ENCODE measurements at places on chromosomes 1 and 21.

DNA sequence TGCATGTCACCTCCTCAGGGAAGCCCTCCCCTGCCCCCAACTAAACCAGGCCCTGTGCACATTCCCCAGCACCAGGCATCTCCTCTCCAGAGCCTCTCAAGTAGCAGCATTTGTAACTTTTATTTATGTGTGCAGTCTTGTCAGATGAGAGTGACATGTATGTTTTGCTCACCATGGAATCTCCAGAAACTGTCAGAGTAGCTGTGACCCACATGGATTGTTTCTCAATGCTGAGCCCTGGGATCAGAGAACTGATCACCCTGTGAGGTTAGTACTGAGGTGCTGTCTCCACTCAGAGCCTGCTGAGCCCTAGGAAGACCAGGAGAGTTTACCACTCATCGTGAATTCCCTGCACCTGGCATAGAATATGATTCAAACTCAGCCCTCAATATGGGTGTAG, 190.9 kb upstream of the EDN2 start:
- no peak for DNase-seq

GRCh38 chr21:33734291-33734690, 92.0 kb downstream of the ITSN1 start:
- no peak for DNase-seq

GRCh38 chr21:45995686-45996179, 14.2 kb downstream of the COL6A1 start:
- no peak for DNase-seq

DNA sequence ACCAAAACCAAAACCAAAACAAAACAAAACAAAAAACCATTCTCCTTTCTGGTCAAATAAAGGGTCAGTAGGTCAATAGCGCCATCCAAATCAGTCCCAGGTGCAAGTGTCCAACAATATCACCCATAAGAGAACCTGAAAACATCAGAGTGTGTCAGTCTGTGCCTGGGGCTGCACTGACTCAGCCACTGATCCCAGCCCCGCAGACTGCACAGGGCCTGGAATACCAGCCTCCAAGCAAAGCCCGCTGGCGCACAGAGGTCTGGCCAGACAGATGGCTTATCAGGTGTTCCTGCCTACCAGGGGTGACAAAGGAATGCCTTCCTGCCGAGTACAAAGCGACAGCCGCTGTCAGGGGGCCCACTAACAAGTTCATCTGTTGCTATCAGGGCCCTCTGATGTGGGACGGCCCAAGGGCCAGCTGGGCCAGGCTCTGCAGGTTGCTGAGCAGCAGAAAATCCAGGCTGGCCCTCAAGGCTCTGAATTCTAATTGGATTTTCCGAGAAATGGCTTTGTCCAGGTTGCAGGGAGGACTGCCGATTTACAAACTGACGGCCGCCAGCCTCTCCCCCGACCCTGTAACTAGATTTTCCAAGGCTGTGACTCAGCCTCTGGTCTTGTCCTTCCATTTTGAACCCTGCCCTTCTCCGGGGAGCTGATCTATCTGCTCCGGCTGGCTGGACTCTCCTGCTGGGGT, 13.7 kb upstream of the TMEM51 start:
- DNase-seq = no peak

DNA sequence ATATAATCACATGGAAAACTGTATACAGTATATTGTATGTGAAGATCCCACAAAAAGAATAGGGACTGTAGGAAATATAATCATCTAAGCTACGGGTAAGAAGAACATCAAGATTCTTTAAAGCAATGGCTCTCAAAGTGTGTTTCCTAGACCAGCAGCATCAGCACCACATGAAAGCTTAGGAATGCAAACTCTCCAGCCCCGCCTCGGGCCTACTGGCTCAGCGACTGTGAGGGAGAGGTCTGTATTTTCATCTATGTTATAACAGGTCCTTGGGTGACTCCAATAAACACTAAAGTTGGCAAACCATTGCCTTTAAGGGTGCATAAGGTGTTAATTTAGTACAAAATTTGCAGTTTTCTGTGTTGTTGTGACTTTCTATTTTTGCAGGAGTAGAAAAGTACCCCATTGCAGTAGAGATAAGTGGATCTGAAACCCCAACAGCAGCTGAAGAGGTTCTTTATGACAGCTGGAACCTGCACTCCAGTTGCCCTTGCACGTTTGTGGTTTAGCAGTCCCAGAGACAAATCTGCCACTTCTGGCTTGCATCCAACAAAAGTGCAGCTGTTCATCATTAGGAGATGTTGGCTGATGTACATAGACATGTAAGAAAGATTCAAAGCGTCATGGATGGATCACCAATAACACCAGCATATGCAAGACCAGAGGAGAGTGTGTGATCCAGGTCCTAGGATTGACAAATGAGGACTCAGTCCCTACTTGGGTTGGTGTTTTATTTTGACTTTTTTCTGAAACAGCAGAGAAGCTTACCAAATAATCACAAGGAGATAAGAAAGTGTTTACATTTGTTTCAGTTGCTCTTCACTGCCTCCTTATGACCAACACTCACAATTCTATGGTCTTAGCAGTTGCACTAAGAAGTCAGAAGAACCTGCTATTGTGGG, 15.9 kb upstream of the IFNAR1 start:
- no peak for DNase-seq

GRCh38 chr1:7105269-7105668, 320.0 kb downstream of the CAMTA1 start:
- DNase-seq = no peak

- no peak for DNase-seq
These were observed 210.1 kb downstream of the FGGY start for GRCh38 chr1:59506952-59507351.

DNA sequence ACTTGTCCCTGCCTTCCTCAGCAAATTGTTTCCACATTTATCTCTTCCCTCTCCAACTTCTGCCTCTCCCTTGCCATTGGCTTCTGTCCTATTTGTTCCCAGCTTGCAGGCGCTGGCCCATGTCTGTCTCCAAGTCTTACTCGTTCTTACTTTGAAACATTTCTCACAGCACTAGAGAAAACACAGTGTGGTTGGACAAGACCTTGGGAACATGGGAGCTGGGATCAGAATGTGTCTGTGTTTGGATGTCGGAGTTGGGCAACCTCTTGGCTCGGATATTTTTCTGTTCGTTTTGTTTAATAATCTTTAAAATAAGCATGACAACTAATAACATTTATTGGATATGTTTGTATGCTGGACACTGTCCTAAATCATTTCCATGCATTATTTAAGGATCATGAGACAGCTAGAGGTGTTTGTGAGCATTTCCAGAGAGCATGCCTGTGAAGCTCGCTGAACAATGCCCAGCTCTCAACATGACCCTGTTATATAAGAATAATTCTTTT, 5.9 kb upstream of the BRWD1 start:
- DNase-seq = no peak

DNA sequence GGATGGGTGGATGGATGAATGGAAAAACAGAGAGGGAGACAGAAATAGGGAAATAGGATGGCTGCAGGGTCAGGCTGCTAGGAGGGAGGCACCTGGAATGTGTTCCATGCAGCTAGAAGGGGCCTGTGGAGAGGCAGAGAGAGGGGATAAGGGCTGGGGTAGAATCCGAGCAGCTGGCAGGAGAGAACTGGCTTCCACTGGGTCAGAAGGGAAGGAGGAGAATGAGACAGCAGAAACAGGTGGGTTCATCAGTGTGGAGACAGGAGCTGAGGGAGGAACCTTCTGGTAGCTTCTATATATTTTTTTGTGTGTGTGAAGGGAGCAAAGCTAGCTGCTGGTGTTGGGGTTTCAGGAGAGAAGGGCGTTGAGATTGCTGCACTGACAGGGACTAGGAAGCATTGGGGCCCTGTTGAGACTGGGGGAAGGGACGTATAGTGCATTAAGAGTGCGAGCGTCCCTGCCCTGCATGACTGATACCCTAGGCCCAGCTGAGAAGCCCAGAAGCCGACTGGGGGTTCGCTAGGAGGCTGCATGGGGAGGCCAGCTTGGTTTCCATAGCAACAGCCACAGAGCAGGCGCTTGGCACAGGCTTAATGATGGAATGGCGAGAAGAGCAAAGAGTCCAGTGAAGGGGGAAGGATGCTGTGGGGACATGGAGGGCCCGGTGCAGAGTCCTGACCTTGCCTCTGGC, 14.8 kb upstream of the KIF21B start:
- no peak for DNase-seq

DNA sequence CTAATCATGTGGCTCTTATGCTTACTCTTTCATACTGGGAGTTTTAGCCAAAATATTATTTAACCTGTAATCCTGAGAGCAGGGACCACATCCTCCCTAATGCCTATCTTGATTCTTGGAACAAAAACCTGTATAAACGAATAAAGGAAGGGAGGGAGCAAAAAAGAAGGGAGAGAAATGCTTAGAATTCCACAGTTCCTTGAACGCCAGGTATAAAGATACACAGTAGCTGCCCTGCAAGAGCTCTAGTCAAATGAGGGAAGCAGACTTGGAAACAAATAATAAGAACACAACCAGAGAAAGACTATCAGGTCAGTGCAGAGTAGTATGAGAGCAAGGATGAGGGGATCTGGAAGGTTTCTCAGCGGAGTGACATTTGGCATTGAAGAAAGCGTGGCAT, 116.3 kb downstream of the SLC30A10 start:
- no peak for DNase-seq

- no peak for DNase-seq
These were observed 532 bp downstream of the ERO1B start for GRCh38 chr1:236281198-236281653.

- no peak for DNase-seq
These were observed 50.0 kb downstream of the C1orf198 start for GRCh38 chr1:230818367-230818766.

- no peak for DNase-seq
These were observed 112.2 kb downstream of the DYRK1A start for GRCh38 chr21:37478794-37479193.

DNA sequence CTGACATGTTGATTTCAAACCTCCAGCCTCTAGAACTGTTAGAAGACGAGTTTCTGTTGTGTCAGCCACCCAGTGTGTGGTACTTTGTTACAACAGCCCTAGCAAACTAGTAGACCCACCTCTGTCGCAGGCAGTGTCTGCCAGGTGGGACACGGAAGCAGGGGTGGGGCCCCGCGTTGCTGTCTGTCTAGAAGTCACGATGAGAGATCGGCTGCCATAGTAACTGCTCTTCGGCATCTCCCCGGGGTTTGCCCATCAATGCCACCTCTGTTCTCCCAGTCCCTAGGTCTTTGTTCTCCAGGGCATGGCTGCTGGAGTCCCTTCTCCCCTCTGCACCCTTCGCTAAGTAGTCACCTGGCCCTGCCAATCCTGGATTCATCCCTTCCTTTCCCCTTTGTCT, 15.2 kb upstream of the CLSTN1 start:
- DNase-seq = no peak

DNA sequence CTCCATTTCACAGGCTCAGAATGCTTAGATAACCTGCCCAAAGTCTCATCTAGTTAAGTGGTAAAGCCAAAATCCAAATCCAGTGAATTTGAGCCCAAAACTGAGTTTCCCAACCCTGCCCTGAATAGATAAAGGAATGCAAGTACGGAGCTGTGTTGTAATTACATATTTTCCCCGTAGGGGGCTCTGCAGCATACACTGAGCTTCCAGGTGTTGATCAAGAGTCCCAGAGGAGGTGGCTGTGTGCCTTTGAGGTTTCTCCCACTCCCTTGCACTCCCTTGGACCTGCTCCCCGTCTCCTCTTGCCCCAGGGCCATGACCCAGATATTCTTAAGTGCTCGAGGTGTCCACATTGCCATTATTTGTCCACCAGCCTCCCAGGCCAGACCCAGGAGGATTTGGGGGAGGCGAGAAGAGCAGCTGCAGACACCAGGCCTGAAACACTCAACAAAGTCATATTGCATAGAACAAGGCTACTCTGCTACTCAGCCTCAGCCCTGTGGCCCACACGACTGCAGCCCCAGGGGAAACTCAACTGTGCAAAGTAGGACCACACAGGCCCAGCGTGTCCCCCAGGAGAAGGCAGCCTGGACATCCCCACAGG, 18.4 kb upstream of the LY9 start:
- peak; percentile 4 for DNase-seq

DNA sequence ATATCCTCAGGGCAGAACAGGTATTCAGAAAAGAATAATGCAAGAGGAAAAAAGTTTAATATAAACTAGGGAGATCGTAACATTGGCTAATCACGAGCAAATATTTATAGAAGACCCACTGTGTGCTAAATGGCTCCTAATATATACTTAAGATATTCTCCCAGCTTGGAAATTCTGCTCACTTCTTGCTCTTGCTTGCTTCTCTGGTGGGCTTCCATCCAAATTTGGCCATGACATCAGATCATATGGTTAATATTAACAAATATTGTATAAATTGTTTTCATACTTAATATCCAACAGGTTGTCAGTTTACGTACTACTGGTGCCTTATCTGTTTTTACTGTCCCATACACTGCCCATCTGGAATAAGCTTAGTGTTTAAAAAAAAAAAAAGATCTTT, 1.1 kb downstream of the COX20 start:
- no peak for DNase-seq

DNA sequence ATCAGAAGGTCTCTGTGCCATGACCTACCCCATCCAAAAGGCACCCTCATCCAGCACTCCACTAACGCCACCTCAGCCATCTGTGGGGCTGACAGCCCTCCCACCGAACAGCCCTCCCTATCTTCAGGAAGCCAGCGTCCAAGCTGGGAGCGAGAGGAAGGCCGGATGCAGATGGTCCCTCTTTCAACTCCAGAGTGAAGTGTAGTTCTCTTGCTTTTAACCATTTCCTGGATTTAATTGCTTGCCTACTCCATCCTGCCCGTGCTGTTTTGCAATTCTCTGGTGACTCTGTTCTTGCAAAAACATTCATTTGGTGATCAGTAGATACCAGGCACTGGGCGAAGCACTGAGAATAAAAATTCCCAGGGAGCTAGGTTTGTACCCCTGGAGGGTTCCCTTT, 8.2 kb upstream of the DYRK1A start:
- peak; percentile 75 for DNase-seq

DNA sequence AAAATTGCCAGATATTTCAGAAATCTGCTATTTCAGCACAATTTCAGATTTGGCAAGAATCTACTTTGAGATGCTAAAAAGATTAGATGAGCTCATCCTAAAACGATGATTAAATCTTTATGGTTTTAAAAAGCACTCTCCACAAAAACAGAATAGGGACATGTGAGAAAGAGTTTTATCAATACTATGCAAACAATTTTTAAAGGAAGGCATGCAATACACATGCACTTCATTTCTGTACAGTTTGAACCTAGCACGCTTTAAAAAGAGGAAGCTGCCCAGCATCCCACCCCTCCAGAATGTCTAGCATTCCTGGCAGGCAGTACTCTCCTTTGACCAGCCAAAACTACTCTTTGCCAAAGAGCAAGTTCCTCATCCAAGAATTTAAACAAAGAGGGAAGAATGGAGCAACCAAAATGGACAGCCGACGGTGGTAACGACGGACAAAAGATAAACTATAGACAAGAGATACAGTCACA, 1.3 kb downstream of the ARHGAP29 start:
- no peak for DNase-seq

DNA sequence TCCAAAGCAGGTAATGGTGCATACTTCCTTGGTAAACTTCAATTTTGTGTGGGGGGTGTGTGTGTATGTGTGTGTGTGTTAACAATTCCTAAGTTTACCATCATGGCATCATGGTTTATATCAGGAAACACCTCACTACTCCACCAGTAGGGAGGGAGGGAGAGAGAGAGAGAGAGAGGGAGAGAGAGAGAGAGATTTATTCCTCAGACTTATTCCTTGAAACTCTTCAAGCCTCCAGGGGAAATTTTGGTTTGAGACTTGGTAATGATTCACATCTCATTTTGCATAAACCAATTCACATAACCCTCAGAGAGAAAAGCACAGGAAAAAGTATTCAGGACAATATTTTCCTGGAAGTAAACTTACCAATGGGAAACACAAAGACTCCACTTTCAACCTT, 115.0 kb downstream of the TTLL7 start:
- no peak for DNase-seq

- no peak for DNase-seq
These were observed 1.0 kb upstream of the CD84 start for GRCh38 chr1:160580221-160580812.

GRCh38 chr1:182248721-182249120, 142.9 kb downstream of the GLUL start:
- no peak for DNase-seq
